ENCODE measurements at places on chromosomes 12 and 14.

DNA sequence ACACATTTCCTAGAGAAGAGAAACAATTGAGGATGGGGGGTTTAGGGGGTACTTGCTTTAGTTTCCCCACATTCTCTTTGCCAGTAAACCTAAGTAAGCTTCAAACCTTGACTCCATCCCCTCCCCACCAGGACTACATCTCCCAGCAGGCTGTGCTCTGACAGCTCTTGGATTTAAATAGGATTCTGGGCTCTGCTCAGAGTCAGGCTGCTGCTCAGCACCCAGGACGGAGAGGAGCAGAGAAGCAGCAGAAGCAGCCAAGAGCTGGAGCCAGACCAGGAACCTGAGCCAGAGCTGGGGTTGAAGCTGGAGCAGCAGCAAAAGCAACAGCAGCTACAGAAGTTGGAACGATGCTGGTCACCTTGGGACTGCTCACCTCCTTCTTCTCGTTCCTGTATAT, 20.6 kb downstream of the RDH12 start:
- peak; percentile 76 for DNase-seq

DNA sequence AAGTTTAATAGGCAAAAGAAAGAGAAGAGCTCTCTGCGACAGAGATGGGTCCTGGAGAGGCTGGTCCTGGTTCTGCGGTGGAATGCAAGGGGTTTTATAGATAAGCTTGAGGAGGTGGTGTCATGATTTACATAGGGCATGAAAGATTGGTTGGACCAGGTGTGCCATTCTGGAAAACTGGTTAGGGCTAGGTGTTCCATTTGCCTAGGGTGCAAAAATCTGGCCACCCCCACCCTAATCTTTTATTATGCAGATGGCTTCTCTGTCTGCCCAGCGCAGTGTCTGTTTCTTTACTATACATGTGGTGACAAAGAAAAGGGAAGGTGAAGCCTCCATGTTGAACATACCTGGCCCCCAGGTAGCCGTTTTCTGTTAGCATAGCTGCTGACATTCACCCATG, 65.4 kb downstream of the ERC1 start:
- DNase-seq: no peak

GRCh38 chr14:23610090-23610814, 25.9 kb upstream of the DHRS2 start:
- DNase-seq: no peak

- no peak for DNase-seq
Measured at GRCh38 chr12:3995306-3995705, 122.1 kb upstream of the PARP11 start.

DNA sequence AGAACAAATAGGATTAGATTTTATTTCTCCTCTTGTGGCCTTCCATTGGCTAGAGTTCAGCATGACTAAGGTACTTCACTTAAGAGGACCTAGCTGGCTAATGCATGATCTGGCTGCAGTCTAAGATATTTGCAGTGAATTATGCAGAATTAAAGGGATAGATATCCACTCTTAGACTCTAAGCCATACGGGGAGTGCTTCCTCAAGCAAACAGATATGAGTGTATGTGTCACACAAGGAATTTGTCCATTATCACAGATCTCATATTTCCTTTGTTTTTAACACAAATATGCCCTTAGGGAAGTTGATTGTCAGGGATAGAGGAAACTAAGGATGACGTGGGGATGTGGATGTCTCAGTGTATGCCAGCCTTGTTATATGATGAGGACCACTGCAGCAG, 88.1 kb upstream of the DHRS4 start:
- no peak for DNase-seq

- no peak for DNase-seq
Measured at GRCh38 chr12:4036671-4037271, 163.6 kb upstream of the PARP11 start.

- DNase-seq: no peak
Measured at GRCh38 chr14:72714094-72714493, 179.8 kb downstream of the DPF3 start.

DNA sequence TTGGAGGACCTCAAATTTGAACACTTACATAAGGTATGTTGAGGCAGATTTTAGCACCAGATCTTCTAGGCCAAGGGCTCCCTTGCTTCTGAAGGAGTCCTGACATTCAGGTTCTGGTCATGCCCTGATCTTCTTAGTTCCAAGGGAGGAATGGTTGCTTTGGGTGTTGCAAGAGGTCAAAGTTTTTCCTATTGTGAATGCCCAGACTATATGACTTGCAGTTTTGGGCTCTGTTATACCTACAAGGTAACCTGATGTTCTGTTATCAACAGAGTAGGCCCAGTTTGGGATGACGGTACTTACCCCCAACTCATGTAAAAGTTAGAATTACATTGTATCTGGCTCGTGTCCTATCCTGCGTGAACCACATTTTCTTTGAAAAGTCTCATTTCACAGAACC, 69.1 kb upstream of the COCH start:
- no peak for DNase-seq

DNA sequence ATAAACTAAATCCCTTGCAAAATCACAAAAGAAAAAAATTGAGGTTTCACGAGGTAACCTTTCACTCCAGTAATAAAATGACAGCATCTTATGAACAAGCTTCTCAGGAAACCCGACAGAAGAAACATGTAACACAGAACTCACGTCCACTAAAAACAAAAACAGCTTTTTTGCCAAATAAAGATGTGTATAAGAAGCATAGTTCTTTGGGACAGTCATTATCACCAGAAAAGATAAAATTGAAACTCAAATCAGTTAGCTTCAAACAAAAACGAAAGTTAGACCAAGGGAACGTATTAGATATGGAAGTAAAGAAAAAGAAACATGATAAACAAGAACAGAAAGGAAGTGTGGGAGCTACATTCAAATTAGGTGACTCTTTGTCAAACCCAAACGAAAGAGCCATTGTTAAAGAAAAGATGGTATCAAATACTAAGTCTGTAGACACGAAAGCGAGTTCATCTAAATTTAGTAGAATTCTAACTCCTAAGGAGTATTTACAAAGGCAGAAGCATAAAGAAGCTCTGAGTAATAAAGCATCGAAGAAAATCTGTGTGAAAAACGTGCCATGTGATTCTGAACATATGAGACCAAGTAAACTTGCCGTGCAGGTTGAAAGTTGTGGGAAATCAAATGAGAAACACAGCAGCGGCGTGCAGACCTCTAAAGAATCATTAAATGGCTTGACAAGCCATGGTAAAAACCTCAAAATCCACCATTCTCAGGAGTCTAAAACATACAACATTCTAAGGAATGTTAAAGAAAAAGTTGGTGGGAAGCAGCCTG, 25.8 kb downstream of the RESF1 start:
- DNase-seq: no peak

DNA sequence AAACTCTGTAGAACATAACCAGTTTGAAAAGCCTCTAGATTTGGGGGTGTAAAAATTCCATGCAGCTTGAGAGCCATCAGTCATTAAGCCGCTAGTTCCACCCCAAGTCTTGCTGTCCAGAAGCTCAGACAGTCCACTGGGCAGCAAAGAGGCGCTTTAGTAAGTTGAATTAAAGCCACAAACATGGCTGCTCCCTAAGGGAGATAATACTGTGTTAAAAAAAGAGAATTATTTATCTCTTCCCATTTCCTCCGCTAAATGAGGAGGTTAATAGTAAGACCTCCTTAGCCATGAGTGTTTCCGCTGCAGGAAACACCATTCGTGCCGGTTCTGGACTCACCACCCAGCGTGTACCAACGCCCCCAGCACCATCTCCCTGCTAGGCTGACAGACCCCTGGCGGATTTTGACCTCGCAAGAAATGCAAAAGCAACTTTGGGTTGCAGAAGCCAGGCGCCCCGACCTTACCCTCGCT, 536 bp downstream of the TM7SF3 start:
- DNase-seq: no peak

GRCh38 chr14:103296007-103296406, 38.0 kb upstream of the EIF5 start:
- no peak for DNase-seq

DNA sequence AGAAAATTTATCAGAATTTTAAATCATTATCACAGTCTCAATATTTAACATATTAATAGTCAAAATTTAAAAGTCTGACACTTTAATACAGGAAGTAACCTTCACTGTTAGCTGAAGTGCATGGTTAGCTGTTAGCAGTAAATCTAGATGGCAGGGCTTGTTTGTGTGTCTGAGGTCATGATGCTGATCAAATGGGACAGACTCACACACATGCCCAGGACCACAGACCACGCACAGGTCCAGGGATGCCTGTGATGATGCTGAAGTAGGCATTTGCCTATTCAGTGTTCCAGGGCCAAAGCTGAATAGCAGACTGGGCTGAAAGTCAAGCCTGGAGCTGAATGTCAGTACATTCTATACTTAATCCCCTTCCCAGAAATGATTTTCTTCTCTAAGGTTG, 20.5 kb downstream of the FNTB start:
- DNase-seq: no peak

DNA sequence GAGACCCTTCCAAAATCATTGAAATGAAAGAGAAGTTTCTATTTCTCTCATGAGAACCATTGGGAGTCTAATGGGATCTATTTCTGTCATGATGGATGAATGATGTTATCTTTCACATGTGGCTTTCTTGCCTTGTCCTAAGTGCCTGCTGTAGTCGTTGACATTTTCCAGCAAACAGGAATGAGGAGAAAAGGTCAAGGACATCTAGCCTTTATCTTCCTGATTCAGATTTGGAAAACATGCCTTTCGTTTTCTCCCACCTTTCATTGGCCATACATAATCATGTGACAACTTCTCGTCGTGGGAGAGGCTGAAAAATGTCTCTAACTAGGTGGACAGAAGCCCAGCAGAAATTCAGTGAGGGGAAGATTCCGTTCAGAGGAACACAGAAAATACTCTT, 94.5 kb downstream of the PCNX1 start:
- DNase-seq: no peak

- no peak for DNase-seq
Measured at GRCh38 chr12:75720812-75721641, 209.6 kb upstream of the KRR1 start.

DNA sequence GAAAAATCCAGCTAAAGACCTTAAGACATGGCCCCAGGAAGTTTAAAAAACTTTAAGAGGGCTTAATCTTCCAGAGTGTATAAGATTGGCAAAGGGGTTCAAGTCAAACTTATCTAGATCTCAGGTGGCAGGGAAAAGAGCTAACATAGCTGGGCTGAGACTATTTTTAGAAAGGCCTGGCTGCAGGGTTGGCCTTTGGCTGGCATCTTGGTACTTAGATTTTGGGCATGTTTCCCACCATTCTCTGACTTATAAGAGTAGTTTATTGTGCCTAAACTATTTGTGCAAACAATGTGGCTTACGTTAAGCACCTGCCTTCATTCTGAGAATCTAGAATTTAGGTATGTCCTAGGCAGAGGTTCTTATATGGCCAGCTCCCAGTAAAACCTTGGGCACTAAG, 214.0 kb upstream of the MIS18BP1 start:
- DNase-seq: no peak

- no peak for DNase-seq
Measured at GRCh38 chr12:120821878-120822277, 82.3 kb downstream of the SPPL3 start.

DNA sequence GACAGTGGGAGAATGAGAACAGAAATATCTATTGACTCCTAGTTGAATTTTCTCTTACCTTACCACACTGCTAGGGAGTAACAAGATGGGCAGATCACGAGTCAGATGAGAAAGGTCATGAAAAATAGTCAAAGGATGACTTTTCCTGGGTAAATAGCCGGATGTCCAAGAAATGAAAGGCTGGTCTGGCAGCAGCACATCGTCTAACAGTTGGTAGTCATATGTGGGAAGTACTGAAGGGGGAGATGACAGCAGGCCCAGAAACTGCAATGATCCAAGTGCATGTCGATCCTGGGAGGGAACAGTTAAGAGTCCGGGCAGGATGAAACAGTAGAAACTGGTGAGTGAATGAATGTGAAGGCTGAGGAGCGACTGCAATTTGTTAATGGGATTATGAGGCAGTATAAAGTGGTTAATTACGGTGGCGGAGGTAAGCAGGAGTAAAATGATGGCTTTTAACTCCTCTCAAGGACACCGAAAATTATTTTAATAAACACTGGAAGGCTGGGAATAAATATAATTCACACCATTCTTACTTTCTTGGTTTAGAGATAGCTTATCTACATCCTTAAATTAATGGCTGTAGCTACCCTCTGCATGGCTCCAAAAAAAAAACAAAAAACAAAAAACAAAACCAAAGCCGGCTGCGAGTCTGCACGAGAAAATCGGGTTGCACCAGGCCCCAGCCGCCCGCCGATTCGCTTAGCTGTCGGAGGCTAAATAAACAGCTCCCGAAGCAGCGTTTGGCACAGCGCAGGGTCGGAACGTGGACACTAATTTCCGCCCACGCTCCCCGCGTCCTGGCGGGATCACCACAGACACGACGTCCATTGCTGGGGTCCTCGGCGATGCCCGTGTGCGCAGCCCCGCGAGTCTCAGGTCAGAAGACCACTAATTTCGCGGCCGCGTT, 1.0 kb upstream of the ERC1 start:
- DNase-seq: peak; percentile 18

DNA sequence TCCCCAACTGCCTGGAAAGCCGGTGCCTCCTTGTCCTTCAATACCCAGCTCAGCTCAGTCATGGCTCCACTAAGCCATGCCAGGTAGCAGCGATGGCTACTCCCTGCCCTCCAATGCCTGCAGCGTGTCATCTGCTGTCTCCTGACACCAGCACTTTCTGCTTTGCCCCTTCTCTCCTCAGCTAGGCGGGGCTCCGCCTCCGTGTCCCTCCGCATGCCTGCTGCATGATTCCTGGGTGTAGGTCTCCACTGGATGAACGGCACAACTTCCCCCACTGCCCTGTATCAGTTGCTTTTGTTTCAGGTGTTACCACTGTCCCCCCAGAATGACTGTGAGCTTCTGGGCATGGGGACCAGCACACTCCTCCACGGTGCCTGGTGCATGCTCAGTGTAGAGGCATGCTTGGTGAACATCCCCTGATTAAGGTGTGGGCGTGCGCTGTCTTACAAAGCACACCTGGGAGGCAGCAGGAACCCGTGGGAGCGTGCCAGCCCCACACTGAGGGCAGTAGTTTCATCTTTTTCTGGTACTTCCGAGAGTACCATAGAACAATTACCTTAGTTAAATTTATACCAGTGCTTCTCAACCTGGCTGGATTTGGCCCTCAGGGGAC, 179.4 kb upstream of the PRMT8 start:
- DNase-seq: peak; percentile 60

GRCh38 chr12:105466231-105466900, 135.9 kb downstream of the C12orf75 start:
- DNase-seq: no peak

- DNase-seq: no peak
Measured at GRCh38 chr12:66337381-66338010, 35.2 kb downstream of the HELB start.

GRCh38 chr14:57171363-57171762, 97.3 kb downstream of the EXOC5 start:
- DNase-seq: no peak

DNA sequence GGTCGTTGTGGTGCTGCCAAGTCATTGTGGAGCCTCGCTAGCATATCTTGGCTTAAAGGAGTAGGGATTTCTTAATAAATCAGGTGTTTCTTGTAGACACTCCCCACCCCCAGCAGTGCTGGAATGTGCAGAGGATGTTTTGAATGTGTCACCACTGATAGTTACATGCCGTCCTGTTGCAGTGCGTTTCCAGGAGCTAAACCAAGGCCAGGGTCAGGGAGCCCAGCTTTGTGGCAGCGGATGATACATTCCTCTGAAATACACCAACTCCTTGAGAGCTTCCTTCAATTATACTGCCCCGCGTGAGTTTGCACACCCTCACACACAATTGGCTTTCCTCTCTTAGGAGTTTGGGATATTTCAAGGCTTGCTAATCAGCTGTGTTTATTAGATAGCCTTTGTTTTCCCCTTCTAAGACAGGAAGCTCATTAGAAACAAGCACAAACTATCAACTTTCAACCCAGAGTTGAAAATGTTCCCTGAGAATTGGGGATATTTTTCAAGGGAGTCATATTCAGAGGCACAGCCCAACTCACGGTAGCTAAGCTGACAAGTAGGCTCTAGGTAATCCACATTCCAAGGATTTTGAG, 154.9 kb downstream of the C12orf75 start:
- DNase-seq: peak; percentile 17
